DMS79 treated with DMSO at 0.1 percent for 48 hours (cell line): ENCODE measurements at places on chromosomes 4 and X.
A peak's percentile ranks its signal among the peaks of the same experiment; 100 is the strongest.

DNA sequence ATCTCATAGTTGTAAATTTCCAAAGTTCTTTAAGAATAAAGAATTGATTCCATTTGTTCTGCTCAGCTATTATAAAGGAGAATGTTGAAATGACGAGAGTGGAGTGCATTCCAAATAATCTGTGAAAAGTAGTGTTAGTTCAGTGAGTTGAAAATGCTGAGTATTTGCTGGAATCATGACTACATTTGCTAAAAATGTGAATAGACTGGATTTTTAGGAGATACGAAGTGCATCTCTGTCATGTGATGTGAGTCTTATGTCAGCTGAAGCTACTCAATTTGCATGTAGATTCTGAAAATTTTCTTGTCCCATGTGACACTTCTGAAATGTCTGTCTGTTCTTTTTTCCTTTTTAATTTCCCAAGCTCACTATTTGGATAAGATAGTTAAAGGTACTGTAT, 206.0 kb downstream of the DCTD start:
- DNase-seq, result no peak

DNA sequence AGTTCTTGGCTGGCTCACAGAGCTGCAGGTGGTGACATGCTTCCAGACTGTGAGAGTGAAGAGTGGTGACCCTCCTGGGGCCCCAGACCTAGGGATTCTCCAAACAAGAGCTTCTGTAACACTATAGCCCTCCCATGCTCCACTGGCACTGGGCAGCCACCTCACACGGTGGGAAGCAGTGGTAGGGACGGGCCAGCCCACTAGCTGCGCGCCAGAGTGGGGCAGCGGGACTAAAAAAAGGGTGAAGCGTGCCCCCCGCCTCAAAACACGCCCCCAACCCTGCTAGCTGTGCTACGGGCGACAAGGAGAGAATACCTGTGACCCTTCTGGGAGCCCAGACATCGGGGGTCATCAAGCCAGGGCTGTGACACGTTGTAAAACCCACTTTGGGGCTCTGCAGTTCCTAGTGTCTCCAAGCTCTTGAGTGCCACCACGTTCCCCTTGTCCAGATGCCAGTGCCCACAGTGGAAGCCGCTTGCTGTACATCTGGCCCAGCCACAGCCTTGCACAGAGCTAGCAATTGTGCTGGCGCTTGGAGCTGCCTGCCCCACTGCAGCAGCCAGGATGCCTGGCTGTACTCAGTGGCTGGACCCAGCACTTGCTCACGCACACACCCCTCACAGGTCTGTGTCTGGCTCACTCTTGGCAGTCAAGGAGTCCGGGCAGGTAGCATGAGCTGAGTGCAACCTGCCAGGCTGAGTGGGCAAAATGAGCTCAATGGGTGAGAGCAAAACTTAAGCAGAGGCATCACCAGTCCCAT, 100.0 kb downstream of the DCAF12L2 start:
- DNase-seq, result no peak

- no peak for DNase-seq
These were observed 22.7 kb upstream of the SPACA5B start for GRCh38 chrX:48107717-48108116.

DNA sequence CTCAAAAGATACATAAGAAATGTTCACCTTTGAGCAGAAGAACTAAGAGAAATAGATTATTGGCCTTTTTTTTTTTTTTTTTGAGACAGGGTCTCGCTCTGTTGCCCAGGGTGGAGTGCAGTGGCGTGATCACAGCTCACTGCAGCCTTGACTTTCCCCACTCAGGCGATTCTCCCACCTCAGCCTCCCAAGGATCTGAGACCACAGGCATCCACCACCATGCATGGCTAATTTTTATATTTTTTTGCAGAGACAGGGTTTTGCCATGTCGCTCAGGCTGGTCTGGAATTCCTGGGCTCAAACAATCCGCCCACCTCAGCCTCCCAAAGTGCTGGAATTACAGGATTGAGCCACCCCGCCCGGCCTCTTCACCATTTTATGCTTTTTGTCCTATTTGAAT, 2.9 kb upstream of the TLR6 start:
- no peak for DNase-seq

GRCh38 chr4:69323284-69323683, 43.0 kb downstream of the UGT2B28 start:
- DNase-seq, result no peak

- DNase-seq, result no peak
These were observed 69.3 kb upstream of the HELT start for GRCh38 chr4:184949020-184949419.

- DNase-seq, result no peak
These were observed 396.9 kb upstream of the NDST3 start for GRCh38 chr4:117637347-117637746.

- DNase-seq, result peak; percentile 61
These were observed 106.2 kb downstream of the ALPK1 start for GRCh38 chr4:112403101-112403945.

DNA sequence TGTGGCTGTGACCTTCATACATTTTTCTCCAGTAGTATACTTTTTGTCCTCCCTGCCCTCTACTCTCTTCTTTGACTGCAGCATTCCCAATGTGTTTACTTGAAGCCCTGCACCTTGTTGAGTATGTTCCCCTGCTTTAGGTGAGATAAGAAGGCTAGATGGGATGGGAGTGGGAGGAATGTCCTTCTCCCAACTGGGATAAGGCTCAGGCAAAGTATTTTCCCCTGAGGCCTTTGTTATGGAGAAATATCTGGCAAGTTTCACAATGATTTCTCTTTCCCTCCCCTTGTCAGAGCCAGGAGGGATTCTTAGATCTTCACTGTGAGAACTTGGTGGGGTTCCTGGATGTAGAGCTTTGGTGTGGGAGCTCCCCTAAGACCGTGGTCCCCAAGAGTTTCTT, 131.8 kb downstream of the CLCN5 start:
- DNase-seq, result no peak

DNA sequence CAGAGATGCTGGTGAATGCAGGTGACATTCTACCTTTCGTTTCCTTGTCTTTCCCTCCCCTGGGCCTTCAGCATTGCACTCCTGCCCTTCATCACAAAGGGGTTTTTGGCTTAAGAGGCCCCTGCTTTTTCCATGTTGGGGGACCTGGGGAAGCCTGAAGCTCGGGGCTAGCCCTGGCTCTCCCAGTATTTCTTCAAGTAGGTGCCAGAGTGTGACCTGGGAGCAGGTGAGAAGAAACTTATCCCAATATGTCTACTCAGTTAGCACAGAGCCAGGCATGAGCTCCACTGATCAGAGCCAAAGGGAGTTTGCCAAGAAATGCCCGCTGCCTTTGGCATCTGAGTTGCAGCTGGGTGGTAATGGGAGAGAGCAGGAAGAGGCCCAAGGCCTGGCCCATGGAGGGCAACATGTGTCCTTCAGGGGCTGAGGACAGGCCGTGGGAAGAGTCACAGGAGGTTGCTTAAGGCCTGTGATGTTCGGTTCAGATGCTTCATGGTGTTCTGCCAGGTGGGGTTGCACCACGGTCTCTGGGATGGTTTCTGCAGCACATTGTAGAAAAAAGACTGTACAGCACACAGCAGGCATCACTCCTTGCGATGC, 7.6 kb downstream of the PRRG3 start:
- DNase-seq, result no peak

DNA sequence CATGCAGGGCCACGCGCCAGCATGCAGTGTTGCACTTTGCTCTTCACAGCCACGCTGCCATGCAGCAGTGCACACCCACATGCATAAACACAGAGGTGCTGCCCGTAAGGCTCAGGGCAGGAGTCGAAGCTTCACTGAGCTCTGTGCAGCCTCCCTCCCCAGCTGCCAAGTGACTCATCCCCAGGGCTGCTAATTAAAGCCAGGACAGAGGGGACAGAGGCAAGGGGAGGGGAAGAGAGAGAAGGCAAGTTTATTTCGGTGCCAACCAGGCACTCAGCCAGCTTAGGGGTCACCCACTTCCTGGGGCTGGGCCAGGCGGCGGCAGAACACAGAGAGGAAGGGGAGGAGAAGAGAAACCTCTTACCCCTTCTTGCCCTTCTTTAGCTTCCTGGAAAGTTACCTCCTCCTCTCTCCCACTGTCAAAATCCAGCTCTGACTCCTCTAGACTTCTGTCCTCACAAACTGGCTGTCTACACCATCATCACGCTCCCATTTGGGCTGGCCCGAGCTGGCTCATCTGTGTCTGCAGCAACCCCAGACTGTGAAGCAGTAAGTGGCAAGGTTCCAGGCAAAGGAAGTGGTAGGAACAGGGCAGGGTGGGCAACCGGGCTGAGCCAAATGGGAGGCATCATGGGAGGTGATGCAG, 6.2 kb upstream of the IQSEC2 start:
- DNase-seq, result peak; percentile 25

GRCh38 chr4:52028970-52029369, 8.8 kb upstream of the LRRC66 start:
- DNase-seq, result no peak

- no peak for DNase-seq
These were observed 147.9 kb upstream of the CTSO start for GRCh38 chr4:156101571-156101970.

DNA sequence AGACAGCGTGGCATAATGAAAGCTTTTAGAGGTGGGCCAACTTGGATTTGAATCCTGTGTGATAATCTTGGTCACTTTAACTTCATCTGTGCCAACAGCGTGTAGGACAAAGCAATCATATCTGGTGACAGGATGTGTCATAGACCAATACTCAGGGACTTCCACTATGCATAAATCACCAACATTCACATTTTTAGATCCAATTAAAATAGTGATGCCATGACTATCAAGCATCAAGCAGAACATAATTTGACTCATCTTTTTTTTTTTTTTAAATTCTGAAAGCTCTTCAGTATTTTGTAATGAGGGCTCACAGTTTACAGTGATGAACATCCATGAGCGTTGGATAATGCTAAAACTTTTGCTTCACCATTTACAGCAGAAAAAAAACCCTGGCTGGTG, 27.3 kb upstream of the RAPGEF2 start:
- no peak for DNase-seq

DNA sequence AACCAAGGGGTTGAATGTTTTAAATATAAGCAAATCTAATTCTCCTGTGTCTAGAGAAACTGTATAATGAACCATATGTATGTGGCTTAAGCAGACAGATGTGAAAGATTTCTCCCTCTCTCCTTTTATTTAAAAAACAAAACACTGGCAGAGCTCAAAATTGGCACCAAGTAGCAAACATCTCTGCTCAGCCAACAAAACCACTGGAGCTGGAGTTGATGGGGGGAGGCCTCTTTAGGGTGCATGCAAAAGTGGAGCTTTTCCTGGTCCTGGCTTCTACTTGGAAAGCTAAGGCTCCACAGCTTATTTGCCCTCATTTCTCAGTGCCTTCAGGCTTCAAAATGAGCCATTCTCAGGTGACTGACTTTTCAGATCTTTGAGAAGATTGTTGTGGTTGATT, 95.6 kb downstream of the REPS2 start:
- no peak for DNase-seq

GRCh38 chr4:24783506-24783905, 11.9 kb upstream of the SOD3 start:
- DNase-seq, result no peak
